SK-N-DZ (cell line): ENCODE measurements at places on chromosomes 5 and 9.

GRCh38 chr9:74760031-74760700, 127.6 kb downstream of the TRPM6 start:
- DNase-seq, result no peak

- DNase-seq, result no peak
These were observed 43.4 kb downstream of the ERBIN start for GRCh38 chr5:65969539-65970393.

DNA sequence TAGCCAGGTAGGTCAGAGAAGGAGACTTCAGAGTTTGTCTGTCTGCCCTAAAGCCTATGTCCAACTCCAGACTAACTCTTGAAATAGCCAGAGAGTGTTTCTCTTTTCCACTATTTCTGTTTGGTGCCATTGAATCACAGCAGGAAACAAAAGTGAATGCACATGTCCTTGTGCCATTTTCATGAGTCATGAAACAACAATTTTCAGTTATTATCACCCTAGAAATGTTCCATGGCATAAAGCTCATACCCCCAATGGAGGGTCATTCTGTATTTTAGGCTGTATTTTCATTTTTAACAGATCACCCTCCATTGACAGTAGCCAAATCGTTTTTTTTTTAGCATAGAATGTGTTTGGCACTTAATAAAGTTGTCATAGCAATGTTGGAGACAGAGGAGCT, 124.7 kb downstream of the PAPPA start:
- DNase-seq, result no peak

DNA sequence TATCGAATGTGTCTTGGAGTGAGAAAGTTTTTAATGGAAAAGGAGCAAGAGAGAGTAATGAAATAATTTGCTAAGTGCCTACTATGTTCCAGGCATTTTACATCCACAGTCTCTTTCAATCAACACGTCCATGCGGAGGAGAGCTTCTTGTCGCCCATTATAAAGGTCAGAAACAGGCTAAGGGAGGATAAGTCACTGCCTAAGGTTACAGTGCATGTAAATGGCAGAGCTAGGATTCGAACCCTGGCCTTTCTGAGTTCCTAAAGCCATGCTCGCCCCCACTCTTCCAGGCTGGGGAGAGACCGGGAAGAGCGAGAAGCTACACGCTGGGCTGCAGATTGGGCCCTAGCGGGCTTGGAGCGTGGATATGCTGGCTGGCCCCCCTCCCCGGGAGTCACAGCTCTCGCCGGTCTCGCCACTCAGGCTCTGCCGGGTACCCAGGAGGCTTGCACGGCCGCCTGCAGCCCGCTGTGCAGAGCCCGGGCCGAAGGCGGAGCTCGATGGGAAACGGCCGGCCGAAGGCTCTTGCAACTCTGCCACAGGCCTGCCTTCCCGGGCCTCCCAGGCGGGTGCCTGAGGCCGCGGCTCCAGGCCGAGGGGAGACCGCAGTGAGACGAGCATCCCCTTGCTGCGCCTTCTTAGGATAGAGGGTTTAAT, 775 bp upstream of the LHX2 start:
- DNase-seq, result peak; percentile 38

DNA sequence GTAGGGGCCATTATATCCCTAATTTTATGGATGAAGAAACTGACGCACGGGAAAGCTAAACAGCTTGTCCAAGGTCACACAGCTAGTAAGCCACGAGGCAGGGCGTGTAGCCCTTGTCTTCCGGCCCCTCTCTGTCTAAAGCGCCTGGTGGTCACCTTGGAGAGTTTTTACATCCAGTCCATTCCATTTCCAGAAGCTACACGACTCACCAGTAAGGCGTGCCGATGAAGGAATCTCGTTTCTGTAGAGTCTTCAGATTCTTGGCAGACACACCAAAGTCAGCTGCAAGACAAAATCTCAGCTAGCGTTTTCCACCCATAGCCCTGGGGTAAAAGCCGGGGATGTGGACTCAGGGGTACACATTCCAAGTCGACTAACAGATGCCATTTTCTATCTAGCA, 80.5 kb downstream of the STK10 start:
- no peak for DNase-seq

GRCh38 chr5:9009931-9010651, 535.8 kb downstream of the SEMA5A start:
- no peak for DNase-seq
